ENCODE measurements at places on chromosomes 16 and 17. TPM values are rescaled to one million over a fixed set of nuclear protein-coding genes. Genes with fewer than 3 reads are reported as not detected.

The TRPV3 gene
- total RNA-seq, result 0.68 TPM

The SPDYE4 gene
- total RNA-seq, result not detected

The CYGB gene
- 7.7 TPM for total RNA-seq

The PRAC2 gene
- total RNA-seq, result not detected

The SEZ6 gene
- not detected for total RNA-seq

Measured in aortic smooth muscle cell (primary cell).